CD4-positive, alpha-beta memory T cell (primary cell): ENCODE measurements at places on chromosomes 12 and 14.

DNA sequence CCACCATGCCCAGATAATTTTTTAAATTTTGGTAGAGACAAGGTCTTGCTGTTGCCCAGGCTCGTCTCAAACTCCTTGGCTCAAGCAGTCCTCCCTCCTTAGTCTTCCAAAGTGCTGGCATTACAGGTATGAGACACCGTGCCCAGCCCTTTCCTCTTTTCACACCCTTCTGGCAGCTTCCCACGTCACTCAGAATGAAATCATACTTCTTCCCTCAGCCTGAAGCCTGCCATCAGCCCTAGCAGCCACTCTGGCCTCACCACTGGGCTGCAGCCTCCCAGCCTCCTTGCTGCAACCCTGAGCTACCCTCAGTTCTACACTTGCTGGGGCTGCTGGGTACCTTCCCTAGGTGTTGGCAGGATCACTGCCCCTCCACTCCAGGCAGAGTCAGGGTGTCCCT lies 18.2 kb downstream of the ANKRD9 start:
- no peak for DNase-seq

- no peak for DNase-seq
Measured at GRCh38 chr14:55513491-55513890, 66.5 kb upstream of the KTN1 start.

- no peak for DNase-seq
Measured at GRCh38 chr12:93572712-93573551, 457 bp downstream of the SOCS2 start.

DNA sequence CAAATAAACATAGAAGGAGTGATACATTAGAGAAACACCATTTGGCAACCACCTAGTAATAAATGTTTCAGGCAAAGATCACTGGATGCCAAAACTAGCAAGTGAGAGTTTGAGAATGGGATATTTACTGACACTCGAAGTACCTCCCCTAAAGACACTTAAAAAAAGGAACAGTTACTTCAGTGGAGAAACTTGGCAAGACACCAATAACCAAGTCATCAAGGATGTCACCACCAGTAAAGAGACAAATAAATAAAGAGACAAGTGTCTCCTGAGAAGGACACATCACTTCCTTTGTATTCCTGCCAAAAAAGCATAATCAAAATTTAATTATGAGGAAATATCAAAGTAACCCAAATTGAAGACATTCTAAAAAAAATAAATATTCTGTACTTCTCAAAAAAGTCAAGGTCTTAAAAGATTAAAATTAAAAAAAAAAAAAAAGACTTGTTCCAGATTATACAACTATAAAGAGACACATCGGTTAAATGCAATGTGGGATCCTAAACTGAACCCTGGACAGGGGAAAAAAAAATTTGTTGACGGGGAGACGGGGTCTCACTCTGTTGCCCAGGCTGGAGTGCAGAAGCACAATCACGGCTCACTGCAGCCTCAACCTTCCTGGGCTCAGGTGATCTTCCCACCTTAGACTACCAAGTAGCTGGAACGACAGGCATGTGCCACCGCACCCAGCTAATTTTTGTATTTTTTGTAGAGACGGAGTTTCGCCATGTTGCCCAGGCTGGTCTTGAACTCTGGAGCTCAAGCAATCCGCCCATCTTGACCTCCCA lies 26.4 kb downstream of the TM7SF3 start:
- DNase-seq, result no peak

DNA sequence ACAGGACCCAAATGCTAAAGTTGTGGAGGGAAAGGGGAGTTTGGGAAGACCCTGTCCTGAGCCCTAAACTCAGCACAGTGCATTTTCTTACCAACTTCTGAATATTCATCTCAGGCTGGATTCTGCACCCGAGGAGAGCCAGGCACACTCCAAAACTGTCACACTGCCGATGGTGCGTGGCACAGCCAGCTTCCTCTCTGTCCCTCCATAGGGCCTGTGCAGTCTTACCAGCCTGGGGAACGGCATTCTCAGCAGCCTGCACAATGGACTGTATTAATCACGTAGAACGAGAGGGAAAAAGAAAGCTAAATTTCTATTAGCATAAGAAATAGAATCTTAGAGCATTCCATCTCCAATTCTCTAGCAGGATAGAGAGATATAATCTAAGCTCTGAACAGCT lies 71.3 kb upstream of the GPATCH2L start:
- DNase-seq, result no peak

DNA sequence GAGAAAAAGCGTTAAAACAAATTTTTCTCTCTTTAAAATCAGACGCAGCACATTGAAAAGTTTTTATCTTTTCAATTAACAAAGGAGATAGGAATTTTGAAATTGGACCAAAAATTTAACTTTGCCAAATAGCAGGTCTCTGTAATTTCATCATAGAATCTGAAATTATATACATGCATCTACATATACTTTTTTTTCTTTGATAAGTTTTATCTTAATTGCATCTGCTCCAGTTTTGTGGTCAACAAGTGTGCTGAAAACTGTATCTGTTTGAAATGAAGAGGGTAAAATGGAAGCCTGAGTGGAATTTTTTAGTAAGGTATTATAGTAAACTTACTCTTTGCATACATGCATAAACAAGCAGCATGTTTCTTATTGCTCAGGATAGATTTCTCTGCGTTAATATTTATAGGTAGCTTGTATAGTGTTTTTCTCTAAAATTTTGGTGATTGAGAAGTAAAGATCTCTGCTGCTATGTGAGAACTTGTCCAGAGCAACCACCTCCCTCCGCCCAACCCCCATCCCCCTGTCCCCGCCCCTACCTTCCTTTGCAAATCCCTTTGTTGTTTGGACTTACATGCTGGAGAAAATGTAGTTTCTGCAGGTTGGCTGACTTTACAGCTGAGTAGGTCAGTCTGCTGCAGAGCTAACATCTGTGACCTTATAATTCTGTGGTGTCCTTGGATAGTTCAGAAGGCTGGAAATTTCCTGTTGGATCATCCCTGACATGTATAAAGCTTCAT lies 64.6 kb downstream of the VRK1 start:
- DNase-seq, result no peak

DNA sequence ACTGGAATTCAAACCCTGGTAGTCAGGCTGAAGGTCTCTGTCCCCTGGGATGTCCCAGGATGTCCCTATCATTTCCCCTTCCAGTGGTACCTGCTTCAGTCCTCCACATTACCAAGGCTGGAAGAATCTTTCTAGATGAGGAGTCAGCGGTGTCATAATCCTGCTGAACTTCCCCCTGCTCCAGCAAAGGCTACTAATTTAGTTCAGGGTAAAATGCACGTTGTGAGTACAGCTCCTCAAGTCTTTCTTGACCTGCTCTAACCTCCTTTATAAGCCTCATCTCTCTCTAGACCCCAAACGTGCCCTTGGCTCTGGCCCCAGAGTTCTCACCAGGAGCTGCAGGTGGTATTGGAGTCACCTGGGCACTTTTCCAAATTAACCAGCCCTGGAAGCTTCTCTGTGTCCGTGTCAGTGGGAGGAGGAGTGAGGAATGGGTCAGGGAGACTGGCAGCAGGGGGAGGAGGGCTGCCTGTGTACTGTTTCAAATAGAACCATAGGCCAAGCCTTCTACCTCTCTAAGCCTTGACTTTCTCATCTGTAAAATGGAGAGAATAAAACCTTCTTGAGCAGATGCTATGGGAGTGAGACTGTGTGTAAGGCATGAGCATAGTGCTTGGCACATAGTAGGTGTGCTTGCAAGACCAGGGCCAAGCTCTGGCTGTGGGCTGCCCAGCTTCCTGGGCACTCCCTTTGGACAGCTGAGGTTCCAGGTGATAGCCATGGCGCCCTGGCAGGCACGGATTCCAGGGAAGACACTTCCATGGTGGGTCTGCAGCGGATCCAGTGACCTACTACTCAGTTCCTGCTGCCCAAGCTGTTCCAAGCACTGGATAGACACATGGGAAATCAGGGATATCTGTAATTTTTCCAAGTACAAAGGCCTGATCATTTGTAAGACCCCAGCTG lies 24.5 kb downstream of the ASB2 start:
- DNase-seq, result no peak

GRCh38 chr14:69037790-69038454 lies 58.8 kb upstream of the ACTN1 start:
- no peak for DNase-seq

DNA sequence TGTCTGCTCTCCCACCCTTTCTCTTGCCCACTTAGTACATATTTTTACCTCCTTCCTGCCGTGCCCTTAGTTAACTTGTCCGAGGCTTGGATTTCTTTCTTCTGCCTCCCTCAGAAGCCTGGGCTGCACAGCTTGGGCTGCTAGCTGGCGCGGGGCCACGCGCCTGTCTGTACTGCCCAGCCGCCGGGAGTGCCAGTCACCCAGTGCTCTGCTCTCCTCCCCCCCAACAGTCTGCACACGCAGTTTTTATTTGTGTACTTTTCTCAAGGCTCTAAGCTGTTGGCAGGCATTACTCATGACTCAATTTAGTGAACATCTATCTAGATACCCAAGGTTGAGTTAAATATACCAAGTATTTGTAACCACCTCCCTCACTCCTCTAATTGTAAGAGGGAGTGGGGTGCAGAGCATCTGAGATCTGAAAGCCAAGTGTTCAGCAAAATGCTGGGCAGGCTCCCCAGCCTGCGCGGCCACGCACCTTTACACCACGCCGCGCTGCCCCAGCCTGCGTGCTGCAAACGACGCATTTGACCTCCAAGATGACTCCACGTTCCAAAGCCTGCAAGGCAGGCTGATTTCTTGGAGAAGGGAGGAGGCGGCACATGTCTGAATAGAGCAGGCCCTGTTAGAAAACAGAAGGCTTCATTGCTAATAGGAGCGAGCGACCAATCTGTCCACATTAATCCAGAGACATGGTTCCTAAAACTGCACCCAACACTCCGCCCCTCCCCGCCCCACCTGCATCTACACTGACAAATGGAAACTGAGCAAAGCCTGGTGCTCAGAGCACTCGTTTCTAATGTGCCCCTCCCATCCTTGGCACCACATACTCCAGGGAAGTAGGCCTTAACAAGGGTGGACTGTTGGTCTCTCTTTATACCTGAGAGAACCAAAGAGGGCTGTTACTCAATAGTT lies 18.2 kb upstream of the CACNA2D4 start:
- no peak for DNase-seq

DNA sequence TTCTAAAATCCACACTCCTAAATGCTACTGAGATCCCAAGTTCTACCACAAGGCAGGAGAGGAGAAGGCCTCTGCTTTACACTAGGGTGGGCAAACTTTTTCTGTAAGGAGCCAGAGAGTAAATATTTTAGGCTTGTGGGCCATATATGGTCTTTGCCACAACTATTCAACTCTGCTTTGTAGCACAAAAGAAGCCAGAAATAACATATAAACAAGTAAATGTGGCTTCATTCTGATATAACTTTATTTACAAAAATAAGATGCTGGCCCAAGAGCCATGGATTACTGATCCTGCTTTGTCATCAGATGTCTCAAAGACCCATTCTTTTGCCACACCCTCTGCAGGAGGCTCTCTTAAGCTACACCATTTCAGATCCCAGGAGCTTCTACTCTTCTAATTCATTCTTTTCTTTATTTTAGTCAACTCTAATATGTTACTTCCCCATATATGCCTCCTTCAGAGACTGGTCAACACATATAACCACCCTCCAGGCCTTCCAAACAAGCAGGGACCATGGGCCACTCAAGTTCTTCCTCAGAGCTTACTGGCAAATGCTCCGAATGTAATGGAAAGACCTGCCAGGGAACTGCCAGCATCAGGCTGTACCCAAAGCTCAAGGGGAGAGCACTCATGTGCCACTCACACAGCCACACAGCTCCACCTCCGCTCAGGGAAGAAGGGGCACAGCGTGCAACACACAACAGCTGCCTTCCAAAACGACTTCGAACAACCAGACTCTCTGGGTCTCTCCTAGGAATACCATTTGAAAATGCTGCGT lies 15.6 kb downstream of the APPL2 start:
- DNase-seq, result no peak

DNA sequence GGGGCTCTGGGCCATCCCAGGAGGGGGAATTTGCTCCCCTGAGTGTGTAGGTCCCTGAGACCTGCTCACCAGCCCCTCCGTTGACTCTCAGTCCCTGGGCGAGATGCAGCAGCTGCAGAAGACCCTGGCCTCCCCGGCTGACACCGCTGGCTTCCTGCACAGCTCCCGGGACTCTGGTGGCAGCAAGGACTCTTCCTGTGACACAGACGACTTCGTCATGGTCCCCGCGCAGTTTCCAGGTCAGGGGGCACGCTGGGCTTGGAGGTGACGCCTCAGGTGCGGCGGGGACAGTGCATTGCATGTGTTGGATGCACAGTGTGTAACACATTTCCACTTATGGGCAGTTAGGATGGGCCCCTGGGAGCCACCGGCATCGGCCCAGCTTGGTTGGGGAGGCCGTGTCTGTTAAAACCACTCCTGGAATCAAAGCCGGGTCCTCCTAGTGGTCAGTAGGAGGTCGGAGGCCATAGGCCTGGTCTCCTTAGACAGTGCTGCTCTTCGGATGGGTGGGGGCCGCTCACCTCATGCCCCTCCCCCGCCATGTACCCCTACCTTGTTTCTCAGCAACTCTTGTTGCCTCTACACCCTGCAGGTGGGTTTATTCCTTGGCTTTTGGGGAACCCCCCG lies 17.1 kb upstream of the PUS1 start:
- no peak for DNase-seq

- no peak for DNase-seq
Measured at GRCh38 chr12:30754383-30754749, 385 bp downstream of the CAPRIN2 start.

DNA sequence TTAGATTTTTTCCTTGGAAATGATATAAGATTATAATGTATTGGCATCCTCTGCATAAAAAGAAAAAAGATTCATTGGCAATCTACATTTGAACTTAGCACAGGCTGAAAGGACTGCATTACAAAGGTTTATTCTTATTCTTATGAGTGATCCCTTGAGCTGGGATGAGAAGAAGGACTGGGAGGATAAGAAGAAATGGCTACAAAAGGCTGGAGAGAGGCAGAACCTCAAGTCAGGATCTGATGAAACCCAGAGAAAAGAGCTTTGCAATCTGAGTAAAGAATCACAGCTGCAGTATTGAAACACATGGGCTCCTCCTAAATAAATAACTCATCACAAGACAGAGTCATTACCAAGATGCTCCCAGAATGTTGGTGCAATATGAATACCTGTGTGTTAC lies 1635.4 kb upstream of the FLRT2 start:
- no peak for DNase-seq

GRCh38 chr14:68526512-68527091 lies 266.3 kb downstream of the ZFP36L1 start:
- DNase-seq, result no peak

DNA sequence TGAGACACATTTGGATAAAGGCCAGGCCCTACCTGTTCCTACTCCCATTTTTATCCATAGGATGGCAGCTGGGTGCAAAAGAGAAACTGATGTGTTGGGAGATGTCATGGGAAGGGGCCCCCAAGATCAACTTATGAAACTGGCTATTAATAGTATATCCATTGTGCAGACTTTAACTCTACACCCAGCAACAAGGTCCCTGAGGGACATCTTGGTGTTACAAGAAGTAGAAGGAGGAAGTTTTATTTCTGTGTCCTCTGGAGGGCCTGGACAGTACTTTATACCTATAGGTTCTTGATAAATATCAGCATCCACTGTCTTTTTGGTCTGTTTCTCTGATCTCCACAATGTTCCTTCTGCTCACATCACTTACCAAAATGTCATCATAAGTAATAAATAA lies 84.6 kb downstream of the BTG1 start:
- DNase-seq, result no peak
